DMS153 (cell line): ENCODE measurements at places on chromosomes 6 and 20.

- peak; percentile 51 for DNase-seq
Measured at GRCh38 chr20:32040142-32040953, 11.7 kb upstream of the HCK start.

DNA sequence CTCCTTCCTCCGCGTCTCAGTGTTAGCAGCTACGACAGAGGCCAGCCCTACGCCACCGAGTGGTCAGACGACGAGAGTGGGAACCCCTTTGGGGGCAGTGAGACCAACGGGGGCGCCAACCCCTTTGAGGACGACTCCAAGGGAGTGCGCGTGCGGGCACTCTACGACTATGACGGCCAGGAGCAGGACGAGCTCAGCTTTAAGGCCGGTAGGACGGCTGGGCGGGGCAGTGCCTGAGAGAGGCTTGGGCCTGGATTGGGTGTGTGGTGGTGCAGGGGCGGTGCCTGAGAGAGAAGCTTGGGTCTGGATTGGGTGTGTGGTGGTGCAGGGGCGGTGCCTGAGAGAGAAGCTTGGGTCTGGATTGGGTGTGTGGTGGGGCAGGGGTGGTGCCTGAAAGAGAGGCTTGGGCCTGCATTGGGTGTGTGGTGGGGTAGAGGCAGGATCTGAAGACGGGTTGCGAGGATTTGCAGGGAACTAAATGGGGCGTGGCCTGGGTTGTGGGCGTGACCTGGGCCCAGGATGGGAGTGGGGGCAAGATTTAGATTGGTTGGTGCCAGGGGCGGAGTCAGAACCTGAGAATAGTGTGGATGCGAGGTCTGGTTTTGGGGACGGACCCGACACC is 24.4 kb downstream of the SPDEF start:
- no peak for DNase-seq

- no peak for DNase-seq
Measured at GRCh38 chr20:8515810-8516435, 383.9 kb downstream of the PLCB1 start.

DNA sequence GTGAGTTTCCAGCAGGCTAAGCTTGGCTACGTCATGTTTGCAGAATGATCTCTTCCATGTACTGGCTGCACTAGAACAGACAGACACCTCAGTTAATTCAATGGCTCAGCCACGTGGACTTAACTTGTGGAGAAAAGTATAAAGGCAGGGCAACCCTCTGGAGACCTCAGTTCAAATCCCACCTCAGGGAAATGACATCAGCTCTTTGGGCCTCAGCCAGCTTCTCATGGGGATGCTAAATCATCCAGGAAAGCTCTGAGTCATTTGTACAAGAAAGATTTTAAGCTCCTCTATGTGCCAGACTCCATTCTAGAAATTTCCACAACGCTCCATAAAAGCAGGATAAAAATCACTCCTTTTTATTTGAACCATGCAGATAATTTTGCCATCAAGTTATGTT is 128.5 kb upstream of the SALL4 start:
- no peak for DNase-seq

DNA sequence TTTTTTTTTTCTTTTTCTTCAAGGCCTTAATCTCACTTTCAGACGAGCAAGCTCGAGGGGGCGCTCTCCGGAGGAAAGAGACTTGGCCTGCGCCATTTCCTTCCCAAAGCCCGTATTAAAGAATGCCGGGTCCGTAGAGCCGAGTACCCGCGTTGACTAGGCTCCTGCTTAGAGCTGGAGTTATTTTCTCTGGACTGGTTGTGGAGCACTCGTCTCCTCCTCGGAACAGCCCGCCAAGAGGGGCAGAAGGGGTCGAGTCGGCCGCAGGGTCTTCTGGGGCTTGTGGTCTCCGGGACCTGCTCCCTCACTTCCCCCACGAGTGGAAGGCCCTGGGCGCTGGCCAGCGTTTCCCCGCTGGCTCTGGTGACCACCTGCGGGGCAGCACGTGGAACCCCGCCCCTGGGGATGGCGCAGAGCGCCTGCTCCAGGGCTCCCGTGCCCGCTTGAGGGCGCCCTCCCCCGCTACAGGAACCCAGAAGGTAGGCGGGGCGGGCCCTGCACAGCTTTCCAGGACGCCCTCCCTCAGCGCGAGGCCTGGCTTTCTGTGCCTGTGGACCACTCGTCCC is 2.7 kb upstream of the MEI4 start:
- no peak for DNase-seq

DNA sequence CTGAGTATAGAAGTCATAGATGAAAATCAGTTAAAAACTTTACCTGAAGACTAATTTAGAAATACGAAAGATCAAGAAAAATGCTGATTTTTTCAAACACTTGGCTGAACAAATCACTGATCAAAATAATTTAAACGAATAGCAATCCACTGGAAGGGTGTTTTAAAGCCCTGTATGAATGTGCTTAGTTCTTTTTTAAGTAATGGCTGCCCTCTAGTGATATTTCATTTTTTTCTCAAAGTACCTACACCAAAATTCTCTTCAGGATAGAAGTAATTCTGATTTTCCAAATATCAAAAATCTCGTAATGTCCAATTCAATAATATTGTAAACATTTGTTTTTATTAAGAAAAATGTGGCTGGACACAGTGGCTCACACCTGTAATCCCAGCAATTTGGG is 32.5 kb downstream of the AKAP7 start:
- DNase-seq = no peak

DNA sequence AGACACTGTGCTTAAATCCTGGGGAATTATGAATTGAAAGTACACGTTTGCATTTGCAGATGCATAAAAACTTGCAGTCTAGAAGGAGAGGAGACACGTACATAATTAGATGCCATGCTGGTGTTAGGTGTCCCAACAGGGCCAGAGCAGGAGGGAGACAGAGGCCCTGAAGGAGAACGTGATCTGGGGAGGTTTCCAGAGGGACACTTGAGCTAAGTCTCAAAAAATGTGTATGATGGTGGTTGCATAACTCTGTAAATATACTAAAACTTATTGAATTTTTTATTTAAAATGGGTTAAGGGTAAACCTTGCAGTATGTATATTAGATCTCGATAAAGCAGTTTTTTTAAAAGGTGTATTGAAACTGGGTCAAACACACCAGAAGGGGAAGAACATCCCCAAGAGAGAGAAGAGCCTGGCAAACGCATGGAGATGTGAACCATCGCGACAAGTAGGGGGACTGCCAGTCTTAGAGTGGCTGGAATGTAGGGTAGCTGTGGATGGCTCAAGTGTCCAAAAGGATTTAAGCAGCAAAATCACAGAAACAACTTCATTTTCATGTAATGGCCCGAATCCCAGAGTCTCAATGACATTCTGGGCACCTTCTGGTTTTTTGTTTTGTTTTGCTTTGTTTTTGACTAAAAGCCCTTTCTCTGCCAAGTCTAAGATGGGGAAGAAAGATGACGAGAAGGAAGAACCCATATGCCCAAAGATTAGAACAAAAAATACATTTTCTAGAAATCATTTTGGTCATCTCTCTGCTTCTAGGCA is 15.3 kb downstream of the TRAF3IP2 start:
- DNase-seq = no peak

- DNase-seq = no peak
Measured at GRCh38 chr20:8874437-8874836, 194.4 kb upstream of the PLCB4 start.

- DNase-seq = no peak
Measured at GRCh38 chr20:38336726-38337125, 9.6 kb upstream of the LBP start.

- no peak for DNase-seq
Measured at GRCh38 chr6:158653577-158654354, 3.9 kb downstream of the SYTL3 start.

- DNase-seq = no peak
Measured at GRCh38 chr6:10733151-10733715, 10.4 kb downstream of the TMEM14C start.

- peak; percentile 51 for DNase-seq
Measured at GRCh38 chr6:6007366-6008088, 802 bp upstream of the NRN1 start.

DNA sequence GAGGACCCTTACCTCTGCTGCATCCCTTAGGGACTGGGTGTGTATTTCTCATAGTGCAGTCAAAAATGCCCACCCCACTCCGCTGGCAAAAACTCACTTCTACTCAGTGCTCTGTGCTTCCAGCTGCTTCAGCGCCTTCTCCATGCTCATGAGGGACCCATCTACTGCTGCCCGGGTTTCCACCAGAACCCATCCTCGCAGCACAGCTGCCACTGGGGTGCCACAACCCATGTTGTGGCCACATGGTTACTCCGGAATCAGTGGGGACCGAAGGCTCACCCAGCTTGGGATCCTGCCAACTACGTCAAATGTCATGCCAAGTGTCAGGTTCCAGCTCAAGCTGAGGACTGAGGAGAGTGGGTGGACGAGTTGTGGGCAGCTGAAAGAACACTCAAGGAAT is 774.2 kb upstream of the EYS start:
- no peak for DNase-seq

- DNase-seq = no peak
Measured at GRCh38 chr6:41272591-41273240, 13.8 kb downstream of the TREM1 start.

DNA sequence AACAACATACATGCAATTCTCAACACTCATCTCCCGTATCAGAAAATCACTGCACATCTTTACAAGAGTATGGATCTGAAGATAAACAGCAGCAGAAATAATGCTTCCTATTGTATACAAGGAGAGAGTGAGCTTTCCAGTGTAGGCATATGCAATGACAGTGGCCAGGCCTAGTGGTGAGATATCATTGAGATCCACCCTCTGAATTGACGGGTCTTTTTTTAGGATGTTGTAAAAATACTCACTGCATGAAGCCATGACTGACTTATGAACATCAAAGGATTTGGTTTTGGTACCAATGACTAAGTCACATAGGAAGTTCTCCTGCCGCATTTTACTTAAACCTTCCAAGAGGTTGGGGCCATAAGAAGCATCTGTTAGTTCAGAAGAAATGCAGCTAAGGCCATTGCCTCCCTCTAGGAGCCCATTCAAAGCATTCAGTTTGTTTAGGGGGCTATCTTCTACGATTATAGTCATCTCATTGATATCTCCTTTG is 10.8 kb downstream of the KLHL31 start:
- DNase-seq = no peak

DNA sequence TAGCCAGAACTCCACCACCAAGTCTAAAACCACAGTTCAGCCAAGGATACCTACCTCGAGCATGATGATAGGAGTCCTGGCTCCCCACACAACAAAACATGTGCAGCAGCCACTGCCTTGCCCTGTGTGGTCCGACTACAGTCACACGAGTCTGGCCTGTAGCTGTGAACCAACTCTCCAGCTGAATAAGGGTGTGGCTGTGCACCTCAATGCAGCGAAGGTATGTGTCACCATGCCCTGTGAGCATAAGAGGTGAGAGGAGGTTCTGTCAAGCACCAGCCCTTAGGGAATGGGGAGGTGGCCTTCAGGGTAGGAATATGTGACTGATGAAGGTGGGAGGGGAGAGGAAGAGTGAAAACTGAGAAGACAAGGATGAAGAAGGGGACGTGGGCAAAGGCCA is 16.7 kb upstream of the KHDC1L start:
- no peak for DNase-seq

DNA sequence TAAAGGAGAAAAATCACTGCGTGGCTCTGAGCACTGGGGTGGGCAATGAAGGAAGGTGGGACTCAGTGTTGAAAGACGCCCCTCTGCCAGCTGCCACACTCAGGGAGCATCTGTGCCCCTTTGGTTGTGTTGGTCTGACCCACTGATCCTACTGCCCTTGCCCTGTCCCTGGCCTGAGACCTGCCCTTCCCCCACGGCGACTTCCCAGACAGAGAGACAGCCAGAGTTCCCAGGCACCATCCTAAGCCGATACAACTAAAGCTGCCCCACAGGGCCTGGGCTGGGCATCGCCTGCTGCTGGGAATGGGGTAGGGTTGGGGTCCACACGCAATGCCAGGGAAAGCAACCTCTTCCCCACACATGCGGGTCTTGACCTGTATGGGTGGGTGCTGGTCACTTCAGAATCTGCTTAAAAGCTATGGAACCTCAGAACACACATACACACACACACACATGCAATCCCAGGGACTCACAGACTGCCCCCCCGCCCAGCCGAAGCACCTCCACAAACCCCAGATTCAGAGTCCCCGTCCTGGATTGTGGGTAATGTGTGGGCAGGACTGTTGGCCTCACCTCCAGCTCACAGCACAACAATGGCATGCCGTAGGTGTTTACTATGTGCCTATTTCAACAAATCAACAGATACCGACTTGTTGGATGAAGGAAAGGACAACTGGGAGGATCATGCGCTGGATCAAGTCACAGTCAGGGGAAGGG is 10.9 kb upstream of the SPDEF start:
- no peak for DNase-seq

GRCh38 chr6:119891644-119892043 is 542.1 kb upstream of the MAN1A1 start:
- DNase-seq = no peak

DNA sequence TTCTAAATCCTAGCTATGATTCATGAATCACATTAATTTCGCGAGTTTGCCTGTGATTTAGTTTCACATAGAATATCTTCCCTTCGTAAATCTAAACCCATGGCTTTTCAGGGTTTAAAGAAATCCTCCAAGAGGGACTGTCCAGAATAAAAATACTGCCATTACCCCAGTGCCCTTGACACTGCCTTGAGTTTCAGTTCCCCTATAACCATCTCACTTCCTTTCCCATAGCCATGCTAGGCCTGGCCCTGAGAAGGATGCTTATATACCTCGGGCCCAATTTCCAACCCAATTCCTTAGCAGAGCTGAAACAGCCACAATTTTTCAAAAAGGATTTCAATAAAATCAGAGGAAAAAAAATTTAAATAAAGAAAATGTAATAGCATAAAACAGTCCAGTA is 697.3 kb downstream of the FRK start:
- DNase-seq = no peak

- DNase-seq = no peak
Measured at GRCh38 chr6:12298017-12298978, 8.1 kb downstream of the EDN1 start.

DNA sequence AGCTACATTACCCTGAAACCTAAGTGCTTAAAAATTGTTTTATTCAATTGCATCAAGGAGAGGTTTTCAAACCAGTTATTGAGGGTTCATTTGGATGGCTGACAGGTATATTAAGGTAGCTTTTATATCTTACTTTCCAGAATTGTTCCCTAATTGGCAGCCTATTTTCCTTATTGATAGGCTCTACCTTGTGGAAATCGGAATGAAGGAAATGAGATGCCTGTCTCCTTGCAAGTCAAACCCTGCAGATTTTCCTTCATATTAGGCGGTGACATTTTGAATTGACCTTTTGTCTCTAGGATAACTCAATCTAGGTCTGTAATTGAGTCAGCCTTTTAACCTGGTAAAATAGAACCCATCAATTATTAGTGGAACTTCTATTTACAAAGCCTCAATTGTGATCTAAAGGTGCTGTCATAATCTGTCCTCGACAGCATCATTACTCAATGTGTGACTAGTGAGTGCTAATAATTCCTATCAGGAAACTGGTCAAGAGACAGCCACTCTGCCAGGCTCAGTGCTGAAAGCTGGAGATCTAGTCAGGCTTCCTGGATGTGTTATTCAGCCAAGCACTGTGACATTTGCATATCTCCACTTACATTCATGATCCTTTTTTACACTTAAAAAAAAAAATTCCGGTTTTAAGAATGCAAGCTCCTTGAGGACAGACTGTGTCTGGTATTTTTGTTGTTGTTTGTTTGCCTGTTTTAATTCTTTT is 20.1 kb downstream of the OPRM1 start:
- no peak for DNase-seq

GRCh38 chr6:43943099-43943766 is 173.2 kb downstream of the VEGFA start:
- no peak for DNase-seq
